ENCODE measurements at places on chromosomes 11 and 22.

GRCh38 chr11:125394296-125394695 is 101.8 kb downstream of the FEZ1 start:
- no peak for DNase-seq

- no peak for DNase-seq
Measured at GRCh38 chr11:122895563-122895962, 13.0 kb downstream of the JHY start.

DNA sequence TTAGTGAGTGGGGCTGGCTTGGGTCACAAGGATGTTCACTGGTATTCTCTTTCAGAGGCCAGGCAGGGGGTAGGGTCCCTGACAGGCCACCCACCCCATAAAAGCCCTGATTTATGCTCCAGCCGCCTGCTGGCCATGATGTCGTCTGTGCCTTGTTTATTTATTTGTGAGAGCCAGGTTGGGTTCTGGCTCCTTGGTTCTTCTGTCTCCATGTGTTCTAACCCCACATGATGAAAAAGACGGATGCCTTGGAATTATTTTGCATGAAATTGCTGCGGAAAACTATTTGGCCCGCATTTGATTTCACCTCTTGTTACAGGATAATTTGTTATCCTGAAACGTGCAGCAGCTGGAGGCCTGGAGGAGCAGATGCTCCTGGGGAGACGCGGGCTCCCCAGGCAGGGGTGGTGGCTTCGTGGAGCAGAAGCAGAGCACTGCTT is 46.3 kb upstream of the WNT11 start:
- no peak for DNase-seq

DNA sequence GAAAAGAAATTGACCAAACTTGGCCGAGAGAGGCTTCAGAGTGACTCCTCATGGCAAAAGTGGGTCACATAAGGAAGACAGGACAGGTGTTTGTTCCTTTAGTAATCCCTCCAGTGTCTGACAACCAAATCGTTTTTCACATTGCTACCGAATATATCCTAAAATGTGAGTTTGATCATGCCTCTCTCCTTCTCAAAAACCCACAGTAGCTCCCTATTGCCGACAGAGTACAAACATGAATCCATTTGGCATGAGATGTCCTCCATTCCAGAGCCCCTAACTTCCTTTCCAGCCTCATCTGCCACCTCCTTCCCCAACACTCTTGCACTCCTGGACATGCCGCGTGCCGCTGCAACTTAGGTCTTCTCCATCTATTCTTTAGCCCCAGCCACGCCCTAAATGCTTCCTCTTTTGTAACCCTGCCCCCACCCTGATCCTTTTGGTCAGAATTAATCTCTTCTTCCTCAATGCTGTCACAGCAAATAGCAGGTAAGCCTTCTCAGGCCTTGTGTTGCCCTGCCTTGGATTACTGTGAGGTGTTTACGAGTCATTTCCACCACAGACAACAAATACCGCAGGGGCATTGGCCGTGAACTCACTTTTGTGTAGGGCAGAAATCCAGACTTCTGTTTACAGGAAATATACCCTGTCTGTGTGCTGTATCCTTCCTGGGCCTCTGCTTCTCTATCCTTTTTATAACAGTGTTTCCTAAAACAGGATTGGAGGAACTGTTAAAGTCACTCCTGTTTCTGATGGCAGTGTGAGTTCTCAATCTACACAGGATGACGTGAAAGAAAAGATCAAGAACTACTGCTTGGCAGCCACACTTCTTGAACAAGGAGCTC is 66.0 kb upstream of the FTH1 start:
- no peak for DNase-seq

GRCh38 chr11:19499026-19499669 is 213.5 kb upstream of the NAV2 start:
- no peak for DNase-seq

DNA sequence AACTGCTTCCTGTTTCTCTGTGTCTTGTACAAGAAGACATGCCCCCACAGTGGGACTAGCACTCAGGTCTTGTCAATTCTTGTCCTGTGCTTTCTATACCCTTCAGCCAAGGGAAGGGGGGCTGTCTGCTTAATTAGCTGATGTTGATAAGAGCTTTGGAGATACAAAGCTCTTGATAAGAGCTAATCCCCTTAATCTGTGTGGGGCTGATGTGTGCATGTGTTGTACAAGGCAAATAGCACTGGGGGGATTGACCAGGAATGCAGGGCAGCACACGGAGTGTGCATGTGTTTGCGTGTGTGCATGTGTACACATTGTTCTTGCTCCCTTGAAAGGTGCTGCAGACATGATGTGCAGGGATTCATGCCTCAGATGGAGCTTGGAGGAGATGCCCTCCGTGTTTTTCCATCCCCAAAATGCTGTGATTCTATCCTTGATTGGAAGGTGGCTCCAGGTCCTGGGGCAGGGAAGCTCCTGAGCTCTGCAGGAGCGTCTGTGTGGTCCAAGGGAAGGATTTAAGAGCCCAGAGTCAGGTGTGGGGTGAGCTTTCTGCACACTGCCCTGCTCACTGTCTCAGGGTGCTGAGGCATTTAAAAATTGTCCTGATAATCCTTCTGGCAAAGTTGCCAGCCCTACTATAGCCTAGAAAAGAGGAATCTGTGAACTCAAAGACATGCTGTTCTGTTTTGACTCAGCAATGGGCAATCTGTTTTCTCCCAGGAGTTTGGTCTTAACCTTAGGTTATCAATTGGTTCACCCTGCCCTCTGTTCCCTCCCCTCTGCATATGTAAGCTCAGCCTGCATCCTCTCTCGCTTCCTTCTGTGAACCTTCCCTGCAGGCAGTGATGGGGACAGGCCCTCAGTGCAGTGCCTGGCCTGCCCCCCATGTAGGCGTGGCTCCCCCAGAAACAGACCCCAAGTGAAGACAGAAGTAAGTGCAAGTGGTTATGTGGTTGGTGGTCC is 102.0 kb downstream of the GRIK4 start:
- no peak for DNase-seq

GRCh38 chr11:111137846-111138245 is 107.7 kb upstream of the POU2AF2 start:
- DNase-seq: no peak

DNA sequence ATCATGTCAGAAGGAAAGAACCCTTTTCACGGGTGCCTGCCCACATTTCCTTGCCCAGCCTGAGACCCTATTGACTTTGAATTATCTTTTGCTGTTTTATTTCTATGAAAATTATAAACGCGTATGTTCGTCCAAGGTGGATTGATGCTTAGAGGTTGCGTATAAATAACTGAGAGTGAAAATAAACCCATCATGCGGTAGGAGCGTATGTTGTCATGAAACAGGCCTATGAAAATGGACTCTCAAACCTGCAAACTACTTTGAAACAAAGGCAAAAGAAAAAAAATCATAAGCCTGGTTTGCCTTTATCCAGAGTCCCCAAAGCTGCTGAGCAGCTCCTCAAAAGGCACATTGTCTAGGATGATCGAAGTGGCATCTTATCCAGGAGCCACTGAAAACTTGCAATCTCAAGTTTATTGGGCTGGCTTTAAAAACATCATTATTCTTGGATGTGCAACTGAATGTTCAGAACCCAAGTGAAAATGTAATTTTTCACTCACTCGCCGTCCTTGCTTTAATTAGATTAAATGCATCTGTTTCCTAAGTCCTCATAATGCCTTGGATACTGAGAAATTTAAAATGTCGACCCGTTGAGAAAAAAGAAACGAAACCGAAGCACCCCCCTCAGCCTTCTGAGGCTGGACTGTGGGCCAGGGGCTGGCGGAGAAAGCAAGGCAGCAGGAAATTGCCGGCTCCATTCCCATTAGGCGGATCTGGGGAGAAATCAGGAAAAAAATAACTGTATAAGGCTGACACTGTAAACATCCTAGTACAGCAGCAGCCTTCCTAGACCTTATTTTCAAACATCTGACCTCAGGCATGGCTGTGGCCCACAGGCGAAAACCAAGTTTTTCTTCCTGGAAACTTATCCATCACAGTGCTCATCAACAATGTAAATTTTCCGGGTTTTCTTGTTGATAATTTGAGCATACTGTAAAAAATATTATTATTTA is 82.9 kb upstream of the PPARA start:
- DNase-seq: peak; percentile 49

DNA sequence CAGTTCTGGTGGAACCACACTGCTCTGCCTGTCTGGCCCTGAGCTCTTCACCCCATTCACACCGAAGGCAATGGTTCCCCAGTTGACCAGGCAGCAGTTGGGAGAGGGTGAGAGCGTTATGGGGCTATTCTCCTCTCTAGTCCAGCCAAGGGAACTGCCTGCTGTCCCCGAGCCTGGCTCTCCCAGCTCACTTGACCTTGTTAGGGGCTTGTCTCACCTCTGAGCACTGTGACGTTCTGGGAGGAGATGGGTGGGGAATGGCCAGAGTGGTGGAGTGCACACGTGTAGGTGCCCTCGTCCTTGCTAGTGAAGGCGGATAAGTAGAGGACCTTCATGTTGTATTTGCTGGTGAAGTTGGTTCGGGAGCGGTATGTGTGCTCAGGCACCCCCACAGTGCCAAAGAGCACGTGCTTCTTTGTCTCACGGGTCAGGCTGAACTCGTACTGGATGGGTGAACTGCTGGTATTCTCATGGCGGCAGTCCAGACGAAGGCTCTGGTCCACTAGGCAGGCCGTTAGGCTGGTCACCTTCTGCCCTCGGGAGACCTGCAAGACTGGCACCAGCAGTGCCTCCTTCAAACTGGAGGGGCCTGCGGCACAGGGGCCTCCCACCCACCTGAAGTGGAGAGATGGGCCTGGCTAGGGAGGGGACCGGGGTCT is 3.0 kb downstream of the THY1 start:
- DNase-seq: no peak

DNA sequence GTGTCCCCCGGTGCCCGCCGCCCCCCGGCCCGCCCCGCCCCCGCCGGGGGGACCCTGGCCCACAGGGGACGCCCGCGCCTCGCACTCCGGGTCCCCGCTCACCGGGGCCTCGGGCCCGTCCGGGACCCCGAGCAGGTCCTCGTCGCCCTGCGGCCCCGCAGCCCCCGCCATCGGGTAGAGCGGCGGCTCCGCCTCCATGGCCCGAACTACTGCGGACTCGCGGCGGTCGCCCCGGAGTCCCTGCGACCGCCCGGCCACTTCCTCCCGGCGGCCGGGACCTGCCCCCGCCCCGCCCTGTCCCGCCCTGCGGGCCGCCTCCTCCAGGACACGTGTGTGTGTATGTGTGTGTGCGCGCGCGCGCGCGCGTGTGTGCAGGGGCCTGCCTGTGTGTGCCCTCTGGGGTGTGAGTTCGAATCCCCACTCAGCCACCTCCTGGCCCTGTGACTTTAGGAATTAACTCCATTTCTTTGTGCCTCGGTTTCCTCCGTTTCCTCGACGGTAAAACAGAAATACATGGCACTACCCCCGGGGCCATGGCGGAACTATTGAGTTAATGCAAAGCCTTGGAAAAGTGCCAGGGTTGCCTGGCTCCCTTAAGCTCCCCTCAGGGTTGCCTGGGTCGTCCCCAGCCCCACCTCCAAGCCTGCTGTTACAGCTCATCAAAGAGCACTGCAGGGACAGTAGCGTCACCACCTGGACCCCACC is at the start of gene UNC93B1:
TSS of gene UNC93B1 (minus strand) at position 252 of the 705 bp plus-strand sequence. CDS start at position 198, 54 bp downstream.
- peak; percentile 97 for DNase-seq

- peak; percentile 70 for DNase-seq
Measured at GRCh38 chr22:24433001-24433827, 5.8 kb downstream of the ADORA2A start.

- DNase-seq: no peak
Measured at GRCh38 chr11:36928621-36929020, 330.6 kb upstream of the RAG2 start.

- DNase-seq: peak; percentile 90
Measured at GRCh38 chr11:62694455-62695167, 5.3 kb upstream of the LRRN4CL start.

- no peak for DNase-seq
Measured at GRCh38 chr11:111819829-111820237, 51.5 kb downstream of the ALG9 start.

- no peak for DNase-seq
Measured at GRCh38 chr11:74570266-74571061, 21.9 kb upstream of the POLD3 start.

DNA sequence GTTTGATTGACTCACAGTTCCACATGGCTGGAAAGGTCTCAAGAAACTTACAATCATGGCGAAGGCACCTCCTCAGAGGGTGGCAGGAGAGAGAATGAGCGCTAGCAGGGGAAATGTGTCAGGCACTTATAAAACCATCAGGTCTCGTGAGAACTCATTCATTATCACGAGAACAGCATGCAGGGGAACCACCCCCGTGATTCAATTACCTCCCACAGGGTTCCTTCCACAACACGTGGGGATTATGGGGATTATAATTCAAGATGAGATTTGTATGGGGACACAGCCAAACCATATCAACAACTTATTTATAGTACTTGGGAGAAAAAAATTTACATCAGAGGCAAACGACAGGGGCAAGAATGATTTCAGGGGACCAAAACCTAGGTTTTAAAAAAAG is 3.0 kb downstream of the ME3 start:
- no peak for DNase-seq

DNA sequence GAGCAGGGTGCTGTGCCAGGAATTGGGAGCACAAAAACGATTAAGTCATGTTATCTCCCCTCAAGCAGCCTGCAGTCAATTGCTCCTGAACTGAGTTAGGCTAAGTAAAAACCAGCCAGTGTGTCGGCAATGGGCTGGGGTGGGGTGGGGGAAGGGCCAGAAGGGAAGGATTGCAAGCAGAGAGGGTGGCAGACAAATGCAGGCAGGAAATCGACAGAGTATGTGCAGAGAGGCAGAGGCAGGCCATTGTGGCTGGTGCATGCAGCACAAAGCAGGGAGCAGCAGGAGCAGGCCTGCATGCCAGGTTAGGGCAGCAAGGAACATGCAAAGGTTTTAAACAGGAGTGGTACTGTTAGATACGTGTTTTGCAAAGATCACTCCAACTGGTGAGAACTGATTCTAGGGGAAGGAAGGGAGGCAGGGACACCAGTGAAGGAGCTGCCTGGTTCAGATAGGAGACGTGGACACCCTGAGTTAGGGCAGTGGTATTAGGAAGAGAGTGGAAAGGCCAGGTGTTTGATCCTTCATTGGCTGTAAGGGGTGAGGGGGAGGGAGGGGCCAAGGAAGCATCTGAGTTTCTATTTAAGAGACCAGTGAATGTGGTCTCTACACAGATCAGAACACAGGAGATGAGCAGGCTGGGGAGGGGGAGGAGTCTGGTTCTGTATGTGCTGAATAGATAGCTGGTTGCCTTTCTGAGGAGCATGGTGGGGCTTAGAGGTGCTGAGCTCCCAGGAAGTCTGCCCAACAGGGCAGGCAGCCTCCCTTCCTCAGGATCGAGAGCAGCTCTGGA is 70.8 kb upstream of the PHOX2A start:
- no peak for DNase-seq

GRCh38 chr11:57546869-57547475 is 9.6 kb downstream of the SMTNL1 start:
- DNase-seq: peak; percentile 39

DNA sequence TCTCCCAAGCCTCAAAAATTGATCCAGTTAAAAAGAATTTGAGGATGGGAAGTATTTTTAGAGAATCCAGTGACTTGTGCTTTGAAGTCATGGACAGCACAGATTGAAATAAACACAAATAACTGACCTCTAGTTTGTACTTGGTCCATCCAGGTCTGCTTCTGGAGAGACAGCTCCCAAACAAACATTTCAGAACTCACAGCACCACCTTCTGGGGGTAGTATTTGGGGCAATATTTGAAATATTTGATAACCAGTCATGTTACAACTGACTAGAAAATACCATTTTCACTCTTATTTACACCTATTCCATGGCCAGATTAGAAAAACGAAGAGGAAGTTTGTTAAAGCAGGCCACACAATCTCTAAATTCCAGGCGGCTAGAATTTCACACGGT is 56.2 kb downstream of the CTSC start:
- DNase-seq: no peak

Measured in aorta (tissue), 5 donors.